ENCODE measurements at places on chromosomes 12 and 14.

DNA sequence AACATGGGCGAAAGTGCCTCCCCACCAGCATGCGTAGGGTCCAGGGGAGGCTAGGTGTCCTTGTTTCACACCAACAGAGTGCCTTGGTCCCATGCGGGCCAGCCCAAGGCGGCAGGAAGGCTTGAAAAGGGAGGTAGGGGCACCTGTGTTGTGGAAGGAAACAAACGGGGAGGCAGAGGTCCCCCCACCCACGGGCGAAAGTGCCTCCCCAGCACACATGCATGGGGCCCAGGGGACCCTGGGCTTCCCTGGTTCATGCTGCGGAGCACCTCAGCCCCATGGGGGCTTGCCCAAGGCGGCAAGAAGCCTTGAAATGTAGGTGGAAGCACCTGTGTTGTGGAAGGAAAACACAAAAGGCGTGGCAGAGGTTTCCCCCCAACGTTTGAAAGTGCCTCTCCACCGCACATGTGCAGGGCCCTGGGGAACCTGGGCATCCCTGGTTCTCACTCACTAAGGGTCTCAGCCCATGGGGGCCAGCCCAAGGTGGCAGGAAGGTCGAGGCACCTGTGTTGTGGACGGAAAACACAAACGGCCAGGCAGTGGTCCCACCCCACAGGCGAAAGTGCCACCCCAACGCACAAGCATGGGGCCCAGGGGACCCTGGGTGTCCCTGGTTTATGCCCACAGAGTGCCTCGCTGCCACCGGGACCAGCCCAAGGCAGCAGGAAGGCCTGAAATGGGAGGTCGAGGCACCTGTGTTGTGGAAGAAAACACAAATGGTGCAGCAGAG is 374.7 kb downstream of the ALG10 start:
- DNase-seq: no peak

GRCh38 chr12:28574746-28575592 is 384.7 kb downstream of the CCDC91 start:
- no peak for DNase-seq

DNA sequence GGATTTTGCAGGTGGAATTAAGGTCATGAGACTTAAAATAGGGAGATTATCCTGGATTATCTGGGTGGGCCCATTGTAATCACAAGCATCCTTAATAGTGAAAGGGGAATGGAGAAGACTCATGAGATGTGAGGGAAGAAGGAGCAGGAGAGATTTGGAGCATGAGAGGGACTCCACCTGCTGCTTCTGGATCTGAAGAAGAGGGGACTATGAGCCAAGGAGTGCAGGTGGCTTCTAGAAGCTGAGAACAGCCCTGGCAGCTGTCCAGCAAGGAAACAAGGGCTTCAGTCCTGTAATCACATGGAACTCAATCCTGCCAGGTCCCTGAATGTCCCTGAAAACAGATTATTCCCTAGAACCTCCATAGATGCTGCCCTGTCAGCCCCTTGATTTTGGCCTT is 67.8 kb downstream of the PELI2 start:
- no peak for DNase-seq

DNA sequence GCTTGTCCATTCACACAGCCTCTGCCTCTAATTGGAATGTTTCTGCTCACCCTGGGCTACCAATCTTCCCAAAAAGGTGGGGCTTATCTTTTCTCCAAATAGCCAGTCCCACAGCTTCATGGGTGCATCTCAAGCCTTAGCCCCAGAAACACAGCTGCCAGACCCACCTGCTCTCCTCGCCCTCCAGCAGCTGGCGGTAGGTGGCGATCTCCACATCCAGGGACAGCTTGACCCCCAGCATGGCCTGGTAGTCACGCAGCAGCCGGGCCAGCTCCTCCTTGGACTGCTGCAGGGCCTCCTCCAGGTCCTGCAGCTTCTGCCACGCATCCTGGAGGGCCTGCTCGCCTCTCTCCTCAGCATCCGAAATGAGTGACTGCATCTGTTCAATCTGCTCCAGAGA is 11.1 kb downstream of the KRT77 start:
- DNase-seq: no peak

- DNase-seq: no peak
Measured at GRCh38 chr12:83541446-83541845, 854.7 kb downstream of the TMTC2 start.

GRCh38 chr14:63896278-63896720 is 43.5 kb downstream of the SYNE2 start:
- no peak for DNase-seq

DNA sequence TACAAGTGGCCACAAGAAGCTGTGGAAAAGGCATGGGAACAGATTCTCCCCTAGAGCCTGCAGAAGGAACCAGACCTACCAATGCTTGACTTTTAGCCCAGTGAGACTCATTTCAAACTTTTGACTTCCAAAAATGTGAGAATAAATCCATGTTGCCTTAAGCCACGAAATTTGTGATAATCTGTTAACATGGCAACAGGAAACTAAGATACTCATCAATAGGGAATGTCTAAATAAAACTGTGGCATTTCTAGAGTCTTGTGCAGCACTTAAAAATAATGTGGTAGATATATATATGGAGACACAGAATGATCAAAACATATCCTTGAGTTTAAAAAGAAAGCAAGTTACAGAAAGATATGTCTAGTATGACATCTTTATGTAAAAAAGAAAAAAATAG is 12.0 kb downstream of the HECTD4 start:
- DNase-seq: no peak

DNA sequence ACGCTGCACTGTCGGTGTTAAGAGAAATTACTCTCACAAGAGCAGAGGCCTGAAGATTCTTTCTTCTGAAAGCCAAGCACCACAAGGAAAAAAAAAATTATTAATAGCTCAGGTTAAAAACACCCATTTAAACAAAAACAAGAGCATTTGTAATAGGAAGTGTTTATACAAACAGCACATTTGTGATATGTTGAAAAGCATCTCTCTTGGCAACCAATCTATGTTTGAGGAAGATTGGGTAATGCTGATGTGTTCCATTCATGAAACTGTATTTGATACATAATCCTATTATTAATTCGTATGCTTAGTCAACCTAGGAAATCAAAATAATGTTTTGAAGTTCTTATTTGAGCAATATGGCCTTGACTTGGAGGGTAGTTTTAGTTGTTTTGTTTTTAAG is 36.5 kb downstream of the SSPN start:
- no peak for DNase-seq

- DNase-seq: no peak
Measured at GRCh38 chr14:60644666-60645065, 4.6 kb downstream of the SIX1 start.

- DNase-seq: peak; percentile 36
Measured at GRCh38 chr14:102898776-102899515, 23.5 kb upstream of the AMN start.

- DNase-seq: no peak
Measured at GRCh38 chr14:25110106-25110505, 60.2 kb upstream of the STXBP6 start.

DNA sequence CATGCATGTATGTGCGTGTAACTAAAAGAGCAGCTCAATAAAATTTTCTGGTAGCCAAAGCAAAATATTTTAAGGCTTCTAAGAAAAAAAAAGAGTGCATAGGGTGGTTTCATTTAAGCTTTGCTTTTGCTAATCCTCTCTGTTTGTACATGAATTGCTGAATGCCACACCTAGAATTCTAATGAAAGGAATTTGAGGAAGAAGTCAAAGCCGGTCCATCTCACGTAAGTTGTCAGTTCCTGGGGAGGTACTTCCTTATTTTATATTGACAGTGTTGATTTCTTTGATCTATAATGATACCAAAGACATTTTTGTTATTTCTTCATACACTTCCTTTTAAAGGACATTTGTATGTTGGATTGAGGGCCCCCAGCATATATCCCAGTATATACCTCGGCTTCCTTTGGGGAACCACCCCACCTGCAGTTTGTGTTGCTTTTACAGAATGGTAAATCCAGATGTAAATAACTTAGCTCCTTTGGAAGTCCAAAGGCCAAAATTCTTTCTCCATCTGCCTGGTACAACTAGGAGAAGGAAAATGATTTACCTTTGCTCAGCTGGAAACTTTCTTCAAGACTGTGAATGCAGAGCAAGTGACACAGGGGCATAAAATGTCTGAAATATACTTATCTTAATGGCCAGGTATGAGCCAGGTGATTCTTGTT is 420.9 kb upstream of the ATP2B1 start:
- no peak for DNase-seq

- DNase-seq: no peak
Measured at GRCh38 chr12:52042706-52043385, 8.4 kb upstream of the NR4A1 start.

DNA sequence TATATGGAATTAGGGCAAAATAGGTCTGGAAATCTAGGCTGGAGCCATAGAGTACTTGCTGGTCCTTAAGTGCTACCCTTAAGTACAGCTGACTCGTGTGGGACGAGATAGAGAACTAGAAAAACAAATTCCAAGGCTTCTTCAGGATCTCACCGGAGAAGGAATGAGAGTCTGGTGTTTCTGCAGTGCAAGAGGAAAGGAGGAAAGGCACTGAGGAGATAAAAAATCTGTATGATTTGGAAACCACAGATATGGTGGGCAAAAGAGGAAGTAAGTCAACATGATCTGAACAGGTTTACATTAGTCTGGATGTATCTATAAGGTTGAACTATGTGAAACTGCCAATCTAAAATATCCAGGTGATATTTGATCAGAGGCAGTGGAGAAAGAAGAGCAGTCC is 134.4 kb upstream of the SOX5 start:
- DNase-seq: no peak

DNA sequence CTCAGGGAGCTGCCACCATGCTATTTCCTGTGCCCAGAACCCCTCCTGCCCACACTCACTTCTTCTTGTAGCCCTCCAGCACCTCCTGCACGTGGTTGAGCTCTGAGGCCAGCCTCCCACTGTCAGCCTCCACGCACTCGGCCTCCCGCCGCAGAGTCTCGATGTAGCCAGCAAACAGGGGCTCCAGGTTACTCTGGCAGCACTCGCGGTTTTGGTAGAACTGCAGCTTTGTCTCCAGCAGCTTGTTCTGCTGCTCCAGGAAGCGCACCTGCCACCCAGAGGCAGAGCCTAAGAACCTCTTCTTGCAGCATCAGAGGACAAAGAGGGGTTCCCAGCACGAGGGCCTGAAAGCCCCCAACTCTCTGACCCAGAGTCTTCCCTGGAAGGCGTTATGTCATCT is 2.1 kb downstream of the KRT83 start:
- DNase-seq: no peak
